ENCODE measurements at places on chromosomes 11 and 22. TPM values are rescaled to one million over a fixed set of nuclear protein-coding genes. Genes with fewer than 3 reads are reported as not detected.

DNA sequence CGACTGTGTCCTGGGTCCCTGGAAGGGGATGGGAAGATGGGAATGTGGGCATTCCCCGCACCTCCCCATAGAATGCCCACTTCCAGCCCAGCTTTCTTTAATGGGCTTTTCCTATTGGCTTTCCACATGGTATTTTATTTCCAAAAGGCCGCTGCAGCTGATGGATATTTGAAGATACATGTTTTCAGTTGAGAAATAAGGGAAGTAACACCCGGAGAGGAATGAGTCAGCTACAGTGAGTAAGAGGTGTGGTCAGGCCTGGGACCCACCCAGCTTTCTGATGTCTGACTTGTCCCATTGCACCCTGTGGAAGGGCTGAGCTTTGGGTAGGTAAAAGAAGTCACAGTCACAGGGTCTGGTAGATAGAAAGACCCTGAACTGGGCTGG, 476.9 kb downstream of the MIAT start:
- no peak for DNase-seq

GRCh38 chr11:13262096-13262495, 15.5 kb upstream of the BMAL1 start:
- no peak for DNase-seq

GRCh38 chr22:46528121-46528610, 9.3 kb downstream of the CELSR1 start:
- no peak for DNase-seq

GRCh38 chr11:81192516-81192915, 1541.1 kb downstream of the FAM181B start:
- DNase-seq: no peak

GRCh38 chr11:31645747-31646146, 136.2 kb downstream of the ELP4 start:
- DNase-seq: peak; percentile 37

The F2 gene
- total RNA-seq: not detected

DNA sequence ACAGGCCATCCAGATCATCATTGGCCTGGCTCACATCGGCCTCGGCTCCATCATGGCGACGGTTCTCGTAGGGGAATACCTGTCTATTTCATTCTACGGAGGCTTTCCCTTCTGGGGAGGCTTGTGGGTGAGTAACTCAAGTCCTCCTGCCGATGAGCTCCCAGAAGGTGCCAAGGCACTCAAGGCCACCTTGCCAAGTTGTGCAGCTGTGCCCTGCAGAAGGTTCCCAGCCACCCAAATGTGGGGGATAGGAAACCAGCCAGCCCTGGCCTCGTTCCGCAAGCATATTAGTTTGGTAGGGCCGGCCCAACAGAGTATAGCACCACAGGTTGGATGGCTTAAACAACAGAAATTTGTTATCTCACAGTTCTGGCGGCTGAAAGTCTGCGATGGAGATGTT, 4.0 kb downstream of the MS4A8 start:
- DNase-seq: no peak

DNA sequence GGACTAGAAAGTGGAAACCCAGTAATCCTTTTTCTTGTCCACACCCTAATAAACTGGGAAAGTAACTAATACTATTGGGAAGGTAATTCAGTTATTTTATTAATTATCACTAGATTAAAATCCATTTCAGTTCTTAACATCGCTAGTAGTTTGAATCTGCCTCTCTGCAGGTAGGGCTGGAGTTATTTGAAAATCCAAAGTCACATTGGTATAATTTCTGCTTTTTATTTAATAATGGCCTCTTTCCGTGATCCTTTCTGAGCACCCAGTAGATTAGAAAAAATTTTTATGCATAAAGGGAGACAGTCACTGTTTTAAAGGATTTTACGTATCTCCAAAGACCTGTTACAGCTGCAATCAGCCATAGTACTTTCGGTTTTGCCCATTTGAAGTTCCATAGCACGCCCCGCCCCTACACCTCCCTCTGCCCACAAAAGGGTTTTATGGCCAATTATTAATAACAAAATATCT, 605 bp upstream of the COPB1 start:
- peak; percentile 27 for DNase-seq

GRCh38 chr11:11230802-11231562, 122.1 kb downstream of the CSNK2A3 start:
- no peak for DNase-seq

The CBX7 gene
- total RNA-seq: 2.0 TPM

DNA sequence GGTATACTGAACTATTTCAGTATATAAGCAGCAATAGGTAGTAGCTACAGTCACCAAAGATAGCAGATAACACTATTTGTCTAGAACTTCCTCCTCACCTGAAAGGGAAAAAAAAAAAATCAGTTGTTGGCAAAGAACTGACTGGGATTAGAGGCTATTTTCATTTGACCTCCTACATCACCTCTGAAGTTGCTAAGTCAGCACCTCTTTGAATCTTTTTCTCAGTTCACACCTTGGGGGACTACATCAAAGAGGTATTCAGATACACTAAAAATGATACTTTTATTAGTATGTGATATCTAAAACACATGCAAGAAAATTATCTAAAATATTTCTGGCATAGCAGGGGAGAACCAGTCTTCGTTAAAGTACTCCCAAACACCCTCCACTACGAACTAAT, 16.2 kb downstream of the MSANTD2 start:
- no peak for DNase-seq

The FZD4 gene
- 103 TPM for total RNA-seq

- no peak for DNase-seq
Observed at GRCh38 chr11:116930586-116930985, 93.2 kb upstream of the APOA1 start.

DNA sequence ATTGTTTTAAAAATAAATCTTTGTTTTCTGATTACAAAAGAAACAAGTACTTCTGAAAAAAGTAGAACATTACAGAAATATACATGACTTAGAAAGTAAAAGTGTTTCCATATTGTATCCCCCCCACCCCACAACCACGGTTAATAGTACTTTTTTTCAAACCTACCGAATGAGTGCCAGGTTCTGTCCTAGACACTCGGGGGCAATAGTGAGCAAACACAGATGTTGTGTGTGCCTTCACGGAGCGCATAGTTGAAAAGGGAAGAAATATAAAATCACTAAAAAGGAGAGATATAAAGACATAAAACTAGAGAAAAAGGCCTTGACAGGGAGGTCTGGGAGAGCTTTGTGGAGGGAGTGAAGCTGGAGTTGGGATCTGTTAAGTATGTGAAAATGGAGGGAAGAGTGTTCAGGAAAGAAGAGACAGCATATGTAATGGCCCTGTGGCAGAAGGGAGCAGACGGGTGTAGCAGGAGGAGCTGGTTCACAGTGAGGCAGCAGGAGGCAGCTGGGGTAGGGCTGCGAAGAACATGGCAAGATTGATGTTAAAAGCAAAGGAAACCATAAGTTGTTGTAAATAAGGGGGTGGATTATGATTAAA, 42.1 kb upstream of the ALX4 start:
- DNase-seq: no peak

- no peak for DNase-seq
Observed at GRCh38 chr22:41695211-41695610, 4.1 kb upstream of the MEI1 start.

- peak; percentile 80 for DNase-seq
Observed at GRCh38 chr11:62171261-62171723, 18.7 kb upstream of the SCGB1D1 start.

The ST3GAL4 gene
- 23.5 TPM for total RNA-seq

- DNase-seq: no peak
Observed at GRCh38 chr11:68532727-68533369, 72.3 kb downstream of the PPP6R3 start.

The HTR3B gene
- total RNA-seq: not detected

DNA sequence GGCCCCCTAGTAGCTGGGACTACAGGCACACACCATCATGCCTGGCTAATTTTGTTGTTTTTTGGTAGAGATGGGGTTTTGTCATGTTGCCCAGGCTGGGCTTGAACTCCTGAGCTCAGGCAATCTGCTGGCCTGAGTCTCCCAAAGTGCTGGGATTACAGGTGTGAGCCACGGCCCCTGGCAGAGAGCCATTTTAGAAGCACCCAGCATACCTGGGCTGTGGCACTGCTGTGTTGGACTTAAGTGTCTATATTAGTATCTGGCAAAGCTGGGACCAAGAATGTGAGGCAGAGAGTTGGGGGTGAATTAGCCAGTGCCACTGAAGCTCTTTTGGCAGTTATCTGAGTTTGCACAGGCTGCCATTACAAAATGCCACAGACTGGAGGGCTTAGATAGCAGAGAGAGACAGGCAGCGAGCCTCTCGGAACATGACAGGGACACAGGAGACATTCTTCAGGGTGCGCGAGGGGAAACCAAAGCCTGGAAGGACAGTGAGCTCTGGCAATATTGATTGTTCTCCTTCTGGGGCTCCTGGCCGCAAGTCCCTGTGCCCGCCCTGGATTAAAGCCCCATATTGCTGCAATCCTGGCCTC, 87.7 kb upstream of the ALX4 start:
- no peak for DNase-seq

The IGF2 gene
- 8.8 TPM for total RNA-seq

- DNase-seq: no peak
Observed at GRCh38 chr22:39717099-39717498, 146.5 kb downstream of the CACNA1I start.

The PAX6 gene
- total RNA-seq: not detected

The PDGFD gene
- 31.1 TPM for total RNA-seq

DNA sequence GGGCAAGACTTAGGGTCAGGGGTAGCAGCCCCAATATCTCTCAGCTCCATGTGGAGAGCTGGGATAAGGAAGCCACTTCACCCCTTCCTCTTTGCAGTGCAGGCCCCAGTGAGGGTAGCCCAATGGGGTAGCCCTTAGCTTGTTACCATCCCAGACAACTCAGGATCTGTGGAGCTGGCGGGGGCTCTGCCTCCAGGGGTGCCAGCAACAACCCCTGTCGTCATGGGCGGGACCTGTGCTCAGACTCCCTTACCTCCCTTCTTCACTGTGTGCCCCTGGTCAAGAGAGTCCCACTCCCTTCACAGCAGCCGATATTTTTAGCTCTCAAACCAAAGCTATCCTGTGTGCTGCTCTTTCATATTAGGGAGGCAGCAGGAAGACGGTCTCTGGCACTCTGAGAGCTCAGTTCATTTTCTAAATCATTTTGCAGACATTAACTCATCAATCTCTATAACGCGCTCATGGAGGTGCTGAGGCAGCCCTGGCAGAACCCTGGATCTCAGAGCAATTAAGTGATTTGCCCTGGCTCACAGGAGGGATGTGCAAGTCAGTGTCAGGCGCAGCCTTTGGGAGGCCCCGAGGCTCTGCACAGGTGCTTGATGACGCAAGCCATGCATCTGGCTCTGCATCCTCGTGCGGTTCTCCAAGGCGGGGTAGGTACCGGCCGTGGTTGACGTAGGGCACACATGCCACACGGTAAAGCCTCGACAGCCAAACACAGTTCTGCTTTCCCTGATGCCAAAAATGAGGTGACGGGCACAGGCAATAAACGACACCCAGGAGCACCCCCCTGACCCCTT, 357.6 kb downstream of the SHANK2 start:
- DNase-seq: no peak
